ENCODE measurements at places on chromosomes 6 and 20. TPM values are rescaled to one million over a fixed set of nuclear protein-coding genes. Genes with fewer than 3 reads are reported as not detected.
A peak's percentile ranks its signal among the peaks of the same experiment; 100 is the strongest.

Gene KCNQ5
- 2.0 TPM for total RNA-seq

GRCh38 chr6:43738267-43738676 is 31.7 kb upstream of the VEGFA start:
- no peaks in the 10 kb centered on the region for H3K36me3 ChIP-seq
- no peak overlapping the region for H3K4me3 ChIP-seq
- no peak overlapping the region for H3K27ac ChIP-seq
- DNase-seq, result no peak

GRCh38 chr6:38407192-38407591 is 232.5 kb downstream of the BTBD9 start:
- no peaks in the 10 kb centered on the region for H3K27me3 ChIP-seq
- H3K27ac ChIP-seq, result no peak overlapping the region
- H3K4me1 ChIP-seq, result peaks cover 22% of the 10 kb centered on the region
- no peaks in the 10 kb centered on the region for H3K36me3 ChIP-seq

DNA sequence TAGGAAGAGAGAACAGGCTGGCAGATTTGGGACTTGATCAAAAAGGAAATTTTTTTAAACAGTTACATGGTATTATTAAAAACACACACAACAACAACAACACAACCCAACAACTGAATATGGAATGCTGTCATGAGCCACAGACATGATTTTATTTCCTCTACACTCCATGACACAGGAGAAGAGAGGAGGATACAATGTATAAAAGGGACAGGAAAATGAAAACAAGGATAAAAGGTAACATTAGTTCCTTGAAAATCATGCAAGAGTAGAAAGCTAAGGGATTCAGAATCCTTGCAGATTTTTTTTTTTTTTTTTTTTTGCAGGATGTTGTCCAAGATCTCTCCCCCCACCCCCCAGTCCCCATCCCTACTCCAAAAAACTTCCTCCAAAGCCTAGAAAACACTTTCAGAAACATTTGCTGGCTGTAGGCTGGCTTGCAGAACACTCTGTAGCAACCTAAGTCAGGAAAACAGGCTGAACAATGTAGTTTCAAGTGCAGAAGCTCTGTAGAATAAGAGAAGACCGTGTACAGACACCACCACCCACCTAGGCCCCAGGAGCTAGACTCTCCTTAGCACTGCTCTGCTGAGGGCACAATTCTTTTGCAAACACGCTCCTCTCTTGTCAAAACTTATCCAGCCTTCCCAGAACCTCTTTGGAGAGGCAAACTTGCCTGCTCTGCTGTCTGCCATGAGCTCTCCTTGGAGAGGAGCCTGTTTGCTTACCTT is 845 bp downstream of the ZMYND8 start:
- no peak for DNase-seq
- peak overlapping the region; percentile 99 for H3K27ac ChIP-seq
- H3K27me3 ChIP-seq, result no peaks in the 10 kb centered on the region
- H3K4me1 ChIP-seq, result no peaks in the 10 kb centered on the region
- H3K4me3 ChIP-seq, result peak overlapping the region; percentile 56

GRCh38 chr6:28537065-28537464 is 11.4 kb downstream of the GPX5 start:
- peaks cover 25% of the 10 kb centered on the region for H3K4me1 ChIP-seq
- peak overlapping the region; percentile 95 for H3K4me3 ChIP-seq
- H3K36me3 ChIP-seq, result no peaks in the 10 kb centered on the region
- peak overlapping the region; percentile 84 for H3K27ac ChIP-seq
- DNase-seq, result peak; percentile 30

Measured in WTC11 (cell line).